A172 (cell line): ENCODE measurements at places on chromosomes 5 and 9. TPM values are rescaled to one million over a fixed set of nuclear protein-coding genes. Genes with fewer than 3 reads are reported as not detected.

PCDHGA4 gene
- total RNA-seq, result 1.1 and 1.4 TPM in 2 replicates

KIF20A gene
- 105 and 109 TPM in 2 replicates for total RNA-seq

CER1 gene
- not detected in 2 replicates for total RNA-seq

NME5 gene
- total RNA-seq, result 1.8 and 2.6 TPM in 2 replicates

SLC6A3 gene
- total RNA-seq, result not detected in 2 replicates

TMEM215 gene
- total RNA-seq, result not detected in 2 replicates

FOXI1 gene
- 0.10 TPM in 1 of 2 replicates, not detected in the other for total RNA-seq

PCDHB13 gene
- total RNA-seq, result 1.1 TPM in 2 replicates

AIF1L gene
- total RNA-seq, result 1.4 and 5.2 TPM in 2 replicates

ZCCHC9 gene
- total RNA-seq, result 37.8 and 41.1 TPM in 2 replicates

SMIM33 gene
- not detected in 2 replicates for total RNA-seq

C9orf57 gene
- not detected in 2 replicates for total RNA-seq

TMEM203 gene
- total RNA-seq, result 115 and 120 TPM in 2 replicates

- DNase-seq, result no peak
Observed at GRCh38 chr9:137575716-137576411, 2.9 kb downstream of the DPH7 start.

DNA sequence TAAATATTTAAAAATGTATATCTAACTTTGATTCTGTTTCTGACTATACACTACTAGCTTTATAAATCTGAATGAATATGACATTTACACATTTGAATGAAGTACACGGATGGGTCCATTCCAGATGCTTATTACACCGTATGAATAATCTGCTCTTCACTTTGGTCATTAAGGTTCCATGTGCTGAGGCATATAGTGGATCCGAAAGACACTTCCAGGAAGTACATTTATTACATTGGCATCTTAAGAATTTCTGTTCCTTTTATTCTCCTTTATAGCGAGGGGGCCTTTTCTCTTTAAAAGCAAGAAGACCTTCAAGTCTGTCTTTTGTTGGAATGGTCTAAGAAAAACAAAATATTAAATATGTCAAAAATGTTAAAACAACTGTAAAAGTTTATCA, 147.6 kb downstream of the AUH start:
- DNase-seq, result peak; percentile 57

DNA sequence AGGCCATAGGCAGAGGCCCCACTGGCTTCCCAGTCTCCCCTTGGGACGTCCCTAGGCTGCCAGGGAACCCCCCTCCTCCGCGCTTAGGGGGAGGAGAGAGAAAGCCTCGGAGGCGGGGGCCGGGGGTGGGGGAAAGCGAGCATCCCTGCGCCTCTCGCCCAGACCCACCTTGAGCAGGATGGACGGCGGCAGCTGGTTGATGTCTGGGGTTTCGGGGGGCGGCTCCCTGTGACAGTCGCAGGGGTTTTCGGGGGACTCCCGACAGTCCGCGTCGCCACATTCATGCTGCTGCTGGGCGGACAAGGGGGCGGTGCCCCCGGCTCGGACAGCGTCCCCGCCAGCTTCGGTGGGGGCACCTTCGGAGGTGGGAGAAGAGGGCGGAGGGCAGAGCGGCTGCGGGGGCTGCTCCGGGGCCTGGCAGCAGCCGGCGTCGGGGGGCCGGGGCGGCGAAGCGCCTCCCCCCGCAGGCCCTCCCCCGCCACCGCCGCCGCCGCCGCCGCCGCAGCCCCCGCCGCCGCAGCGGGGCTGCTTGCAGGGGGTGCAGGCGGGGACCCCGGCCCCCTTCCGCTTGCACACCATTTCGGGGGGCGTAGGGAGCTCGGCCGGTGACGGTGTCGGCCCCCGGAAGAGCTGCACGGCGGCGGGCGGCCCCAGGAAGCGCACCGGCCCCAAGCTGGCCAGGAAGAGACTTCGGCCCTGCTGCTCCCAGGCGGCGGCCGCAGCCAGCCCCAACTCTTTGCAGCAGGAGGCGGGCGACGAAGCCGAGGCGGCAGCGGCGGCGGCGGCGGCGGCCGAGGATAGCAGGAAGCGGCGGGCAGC, 1.2 kb downstream of the FBXL17 start:
- peak; percentile 21 for DNase-seq

- DNase-seq, result no peak
Observed at GRCh38 chr9:109269839-109270238, 51.0 kb downstream of the EPB41L4B start.

GRCh38 chr5:134236318-134236717, 10.4 kb upstream of the PPP2CA start:
- DNase-seq, result no peak

GRCh38 chr5:178058321-178059012, 54.9 kb upstream of the N4BP3 start:
- no peak for DNase-seq

GRCh38 chr5:160105686-160106360, 13.4 kb downstream of the PWWP2A start:
- no peak for DNase-seq

GRCh38 chr5:119953474-119953873, 324.1 kb downstream of the FAM170A start:
- no peak for DNase-seq

DNA sequence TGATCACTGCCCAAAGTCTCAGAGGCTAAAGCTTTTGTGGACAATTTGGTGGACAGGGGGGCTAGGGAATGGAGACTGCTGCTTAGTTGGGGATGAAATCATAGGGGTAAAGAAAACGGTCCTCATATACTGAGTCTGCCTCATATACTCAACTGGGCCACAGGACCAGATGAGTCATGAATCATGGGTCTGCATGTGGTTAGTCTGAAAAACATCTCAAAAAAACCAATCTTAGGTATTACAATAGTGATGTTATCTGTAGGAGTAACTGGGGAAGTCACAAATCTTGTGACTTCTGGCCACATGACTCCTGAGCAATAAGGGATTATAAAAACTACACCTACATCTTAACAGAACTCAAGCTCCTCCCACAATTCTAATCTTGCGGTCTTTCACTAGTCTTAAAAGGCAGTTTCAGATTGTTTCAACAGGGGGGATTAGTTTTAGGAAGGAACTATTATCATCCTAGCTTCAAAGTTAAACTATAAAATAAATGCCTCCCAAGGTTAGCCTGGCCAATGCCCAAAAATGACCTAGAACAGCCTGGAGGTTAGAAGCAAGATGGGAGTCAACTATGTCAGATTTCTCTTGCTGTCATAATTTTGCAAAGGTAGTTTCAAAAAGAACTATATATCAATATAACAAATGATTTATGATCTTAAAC, 17.5 kb downstream of the TMEM161B start:
- peak; percentile 56 for DNase-seq

GRCh38 chr9:93045521-93045920, 13.0 kb upstream of the SUSD3 start:
- DNase-seq, result no peak

DNA sequence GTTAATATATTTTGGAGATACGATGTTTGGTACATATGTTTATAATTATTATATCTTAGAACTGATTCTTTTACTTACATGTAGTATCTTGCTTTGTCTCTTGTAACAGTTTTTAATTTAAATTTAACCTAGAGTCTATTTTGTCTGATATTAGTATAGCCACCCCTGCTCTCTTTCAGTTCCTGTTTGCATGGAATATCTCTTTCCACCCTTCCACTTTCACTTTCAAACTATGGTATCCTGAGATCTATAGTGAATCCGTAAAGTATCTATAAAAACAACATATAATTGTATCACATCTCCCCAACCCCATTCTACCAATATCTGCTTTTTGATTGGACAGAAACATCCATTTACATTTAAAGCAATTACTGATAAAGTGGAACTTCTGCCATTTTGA, 7.2 kb downstream of the IRGM start:
- no peak for DNase-seq

- DNase-seq, result no peak
Observed at GRCh38 chr5:44619875-44620610, 188.7 kb upstream of the MRPS30 start.

- no peak for DNase-seq
Observed at GRCh38 chr9:114910541-114910940, 19.9 kb downstream of the TNFSF8 start.

GRCh38 chr5:36939969-36940858, 63.6 kb downstream of the NIPBL start:
- DNase-seq, result no peak

DNA sequence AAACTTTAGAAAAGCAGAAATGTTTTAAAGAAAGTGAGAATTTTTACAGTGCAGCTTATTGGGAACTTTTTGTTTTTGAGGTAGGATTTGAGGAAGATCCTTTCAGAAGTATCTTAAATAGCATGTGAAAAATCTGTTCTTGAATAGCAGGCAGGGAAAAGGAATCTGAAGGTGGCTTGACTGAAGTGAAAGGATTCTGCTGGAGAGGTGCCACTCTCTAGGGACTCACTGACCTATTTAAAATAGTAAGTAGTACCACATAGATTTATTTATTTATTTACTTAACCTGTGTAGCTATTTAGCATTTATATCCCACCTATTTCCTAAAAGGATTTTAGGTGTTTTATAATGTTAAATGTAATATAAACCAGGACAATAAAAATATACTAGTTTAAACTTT, 69.1 kb downstream of the NIPBL start:
- DNase-seq, result no peak

DNA sequence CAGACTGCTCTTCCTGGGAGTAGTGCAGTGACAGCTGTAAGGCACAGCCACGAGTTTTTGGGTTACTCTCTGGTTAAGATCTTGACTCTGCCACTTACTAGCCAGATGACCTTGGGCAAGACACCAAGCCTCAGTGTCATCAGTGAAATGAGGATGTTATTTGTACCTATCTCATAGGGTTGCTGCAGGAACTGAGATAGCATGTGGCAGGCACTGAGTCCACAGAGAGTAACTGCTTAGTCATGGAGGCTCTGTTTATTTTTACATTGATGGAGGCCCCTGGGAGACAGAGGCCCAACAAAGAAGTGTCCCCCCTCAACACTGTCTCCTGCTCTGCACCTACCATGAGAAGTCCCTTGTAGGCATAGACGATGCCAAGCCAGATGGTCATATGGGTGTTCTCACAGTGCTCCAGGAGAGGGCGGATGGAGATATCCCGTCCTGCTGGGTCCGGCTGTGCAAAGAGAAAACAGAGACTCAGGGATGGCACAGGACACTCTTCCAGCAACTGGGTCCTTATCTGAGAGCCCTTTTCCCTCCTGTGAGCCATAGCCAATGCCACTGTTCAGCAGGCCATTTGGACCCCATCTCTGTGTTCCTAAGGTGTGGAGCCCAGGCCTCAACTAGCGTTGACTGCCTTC, 55.4 kb upstream of the TBC1D2 start:
- DNase-seq, result no peak

DNA sequence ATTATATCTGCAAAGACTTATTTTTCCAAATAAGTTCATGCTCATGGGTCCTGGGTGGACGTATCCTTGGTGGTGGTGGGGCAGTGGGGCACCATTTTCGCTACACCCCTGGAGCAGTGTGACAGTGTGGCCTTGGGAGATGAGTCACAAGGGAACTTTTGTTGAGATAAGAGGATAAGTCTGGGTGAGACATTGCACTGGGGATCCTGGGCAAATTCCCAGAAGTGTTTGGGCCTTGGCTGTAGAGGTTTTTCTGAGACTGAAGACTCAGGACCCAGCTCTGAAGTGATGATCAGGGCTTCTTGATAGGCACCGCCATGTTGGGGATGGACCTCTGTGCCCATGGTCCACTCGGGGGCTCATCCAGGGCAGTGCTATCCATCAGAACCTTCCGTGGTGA, 149.4 kb downstream of the MACROH2A1 start:
- peak; percentile 63 for DNase-seq

DNA sequence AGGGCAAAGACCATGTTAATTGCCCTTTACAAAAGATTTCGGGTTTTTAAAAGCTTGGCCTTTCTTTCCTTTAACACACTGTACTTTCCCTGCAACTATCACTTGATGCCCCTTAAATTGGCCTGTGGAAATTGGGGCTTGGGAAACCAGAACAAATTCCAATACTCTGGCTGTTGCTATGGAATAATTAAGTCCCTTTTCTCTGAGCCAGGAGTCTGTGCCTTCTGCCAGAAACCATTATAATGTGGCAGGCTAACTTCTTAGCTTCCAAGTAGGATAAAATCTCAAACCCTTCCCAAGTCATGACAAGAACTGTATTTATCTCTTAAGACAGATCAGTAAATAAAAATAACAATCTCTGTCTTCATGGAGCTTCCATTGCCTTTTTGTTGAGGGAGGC, 1.1 kb upstream of the SPINK1 start:
- DNase-seq, result no peak

DNA sequence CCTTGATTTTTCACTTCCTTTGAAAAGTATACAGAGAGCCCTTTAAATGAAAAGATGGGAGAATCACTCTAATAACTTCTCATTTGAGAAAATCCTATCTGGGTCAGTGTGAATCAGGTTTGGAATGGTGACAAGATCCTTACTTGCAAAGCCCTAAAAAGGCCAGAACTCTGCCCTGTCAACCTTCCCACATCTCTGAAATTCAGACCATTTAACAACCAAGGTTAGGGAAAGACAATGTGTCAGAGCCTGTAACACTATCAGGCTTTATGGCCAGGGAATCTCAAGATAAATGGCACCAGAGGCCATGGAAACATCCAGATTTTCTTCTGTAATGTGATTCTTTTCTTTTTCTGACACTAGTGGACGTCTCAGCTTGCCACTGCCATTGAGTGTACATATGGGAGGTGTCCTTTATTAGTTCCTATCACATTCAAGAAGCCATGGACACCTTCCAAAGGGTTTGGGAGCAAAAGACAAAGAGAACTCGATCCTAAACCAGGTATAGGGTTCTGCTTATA, 165.7 kb upstream of the GPR151 start:
- DNase-seq, result no peak

GRCh38 chr5:172003746-172004145, 2.7 kb downstream of the FBXW11 start:
- DNase-seq, result no peak

- peak; percentile 85 for DNase-seq
Observed at GRCh38 chr9:132944294-132945185, at the start of gene TSC1. Gene TSC1 (minus strand): TSS chr9:132944616. CDS start chr9:132928872, 15,744 bp downstream.

GRCh38 chr9:12778389-12778788, 3.6 kb downstream of the LURAP1L start:
- no peak for DNase-seq

DNA sequence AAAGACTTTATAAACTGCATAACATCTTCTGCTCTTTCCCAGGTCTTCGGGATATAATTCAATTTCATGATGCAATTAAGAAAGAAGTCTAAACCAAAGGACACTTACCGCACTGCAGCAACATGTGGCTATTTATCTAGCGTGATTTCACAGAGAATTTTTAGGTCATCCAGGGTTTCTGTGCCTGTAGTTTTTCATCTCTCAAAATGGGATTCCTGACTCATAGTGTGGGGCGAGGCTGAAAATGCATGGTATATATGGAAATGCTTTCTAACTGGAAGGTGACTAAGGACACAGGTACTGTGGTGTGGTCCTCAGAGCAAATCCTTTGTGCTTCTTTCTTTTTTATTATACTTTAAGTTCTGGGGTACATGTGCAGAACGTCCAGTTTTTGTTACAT, 557.7 kb upstream of the KLF4 start:
- peak; percentile 35 for DNase-seq

- DNase-seq, result no peak
Observed at GRCh38 chr9:103789686-103790085, 304.4 kb upstream of the SMC2 start.
